ENCODE measurements at places on chromosomes 2 and 18.

DNA sequence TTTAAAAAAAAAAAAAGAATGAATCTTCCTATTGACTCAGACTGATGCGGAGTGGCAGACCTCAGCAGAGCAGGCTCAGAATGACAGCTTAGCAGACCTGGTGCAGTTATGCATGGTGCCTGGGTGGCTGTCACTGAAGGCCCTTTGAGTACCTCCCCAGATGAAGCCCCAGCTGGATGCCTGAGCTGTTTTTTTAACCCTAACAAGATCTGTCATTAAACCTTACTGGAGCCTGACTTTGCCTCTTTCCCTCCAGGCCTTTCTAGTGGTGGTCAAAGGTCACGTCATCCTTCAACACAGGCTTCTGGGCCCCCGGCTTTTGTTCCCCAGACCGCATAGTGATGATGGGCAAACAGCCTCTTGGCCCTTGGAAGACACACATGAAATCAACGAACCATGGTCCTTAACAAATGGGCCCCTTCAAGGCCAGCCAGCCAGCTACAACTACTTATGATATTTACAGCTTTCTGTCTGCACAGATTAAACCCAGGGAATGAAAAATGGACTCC is 138.3 kb upstream of the CYP1B1 start:
- DNase-seq, result no peak

- DNase-seq, result peak; percentile 65
These were observed 73.8 kb downstream of the HDAC4 start for GRCh38 chr2:239326831-239327535.

GRCh38 chr2:2839782-2840531 is 508.9 kb upstream of the MYT1L start:
- DNase-seq, result no peak

DNA sequence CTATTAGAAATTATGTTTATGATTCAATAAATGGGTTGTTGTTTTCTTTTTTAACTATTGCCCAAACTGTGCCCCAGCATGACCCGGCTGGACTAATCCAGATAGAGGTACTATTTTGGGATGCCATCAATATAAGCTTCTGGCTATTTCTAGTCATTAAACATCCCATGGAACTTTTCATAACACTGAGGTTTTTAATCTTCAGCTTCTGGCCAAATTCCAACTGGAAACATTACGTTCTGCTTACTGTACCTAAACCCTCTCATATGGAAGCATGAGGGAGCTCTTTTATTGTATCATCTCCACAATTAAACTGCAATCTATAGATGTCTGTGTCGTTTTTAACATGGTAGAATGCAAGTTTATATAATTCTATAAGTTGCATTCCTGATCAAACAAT is 674.7 kb downstream of the ARHGAP15 start:
- DNase-seq, result no peak

DNA sequence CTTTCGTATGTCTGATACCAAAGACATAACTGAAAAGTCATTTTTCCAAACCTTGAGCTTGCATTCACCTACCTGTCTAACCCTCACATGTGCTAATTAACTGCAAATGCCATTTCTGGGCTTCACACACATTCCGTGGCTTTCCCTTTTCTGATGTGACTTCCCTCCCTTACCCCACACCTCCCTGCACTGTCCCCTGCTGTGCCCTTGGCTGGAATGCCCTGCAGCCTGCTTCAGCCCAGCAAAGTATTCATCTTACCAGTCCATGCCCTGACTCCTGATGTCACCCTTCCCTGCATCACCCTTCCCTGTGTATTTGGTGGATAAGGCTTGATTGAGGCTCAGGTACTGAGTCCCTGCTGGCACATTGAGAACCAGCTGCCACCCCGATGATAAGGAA is 12.2 kb downstream of the RETSAT start:
- no peak for DNase-seq

DNA sequence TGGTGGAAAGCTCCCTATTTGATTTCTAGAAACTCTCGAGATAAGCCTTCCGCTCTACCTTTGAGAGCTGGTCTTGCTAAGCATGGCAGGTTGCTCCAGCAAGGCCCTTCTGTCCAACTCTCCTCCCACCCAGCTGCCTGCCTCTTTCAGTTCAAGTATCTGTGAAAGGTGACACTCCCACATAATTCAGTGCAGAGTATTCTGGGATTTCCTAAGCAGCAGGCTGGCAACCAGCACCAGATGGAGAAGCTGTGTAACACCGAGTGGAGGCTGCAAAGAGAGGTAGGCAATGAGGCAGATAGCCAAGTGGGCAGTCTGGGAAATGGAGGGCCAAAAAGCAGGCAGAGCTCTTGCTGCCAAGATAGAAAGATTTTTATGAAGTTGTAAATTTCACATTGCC is 88.4 kb upstream of the CAVIN2 start:
- no peak for DNase-seq

- no peak for DNase-seq
These were observed 43.0 kb downstream of the E2F6 start for GRCh38 chr2:11422901-11423435.

- DNase-seq, result no peak
These were observed 293.7 kb downstream of the DYSF start for GRCh38 chr2:71746946-71747501.

DNA sequence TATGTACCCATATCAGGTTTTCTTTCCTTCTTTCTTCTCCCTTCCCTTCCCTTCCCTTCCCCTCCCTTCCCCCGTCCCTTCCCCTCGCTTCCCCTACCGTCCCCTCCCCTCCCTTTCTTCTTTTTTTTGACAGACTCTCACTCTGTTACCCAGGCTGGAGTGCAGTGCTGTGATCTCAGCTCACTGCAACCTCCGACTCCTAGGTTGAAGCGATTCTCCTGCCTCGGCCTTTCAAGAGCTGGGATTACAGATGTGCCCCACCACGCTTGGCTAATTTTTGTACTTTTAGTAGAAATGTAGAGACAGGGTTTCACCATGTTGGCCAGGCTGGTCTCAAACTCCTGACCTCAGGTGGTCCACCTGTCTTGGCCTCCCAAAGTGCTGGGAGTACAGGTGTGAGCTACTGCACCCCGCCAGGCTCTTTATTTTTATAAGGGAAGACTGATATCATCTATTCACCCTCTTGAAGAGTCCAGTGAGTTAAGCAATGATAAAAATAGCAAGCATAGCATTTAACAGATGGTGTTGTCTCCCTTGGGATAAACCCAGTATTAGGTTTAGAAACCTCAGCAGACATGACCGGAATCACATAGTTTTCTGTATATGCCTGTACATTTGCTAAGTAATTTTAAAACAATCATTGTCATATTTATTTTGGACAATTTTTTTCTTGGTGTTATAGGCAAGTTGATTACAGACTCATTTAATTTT is 888.4 kb downstream of the TRIB2 start:
- DNase-seq, result no peak

GRCh38 chr2:48482769-48483168 is 47.2 kb upstream of the STON1 start:
- no peak for DNase-seq

GRCh38 chr2:106107509-106108131 is 86.5 kb downstream of the UXS1 start:
- no peak for DNase-seq

GRCh38 chr2:122098306-122098705 is 342.9 kb downstream of the TSN start:
- DNase-seq, result no peak

DNA sequence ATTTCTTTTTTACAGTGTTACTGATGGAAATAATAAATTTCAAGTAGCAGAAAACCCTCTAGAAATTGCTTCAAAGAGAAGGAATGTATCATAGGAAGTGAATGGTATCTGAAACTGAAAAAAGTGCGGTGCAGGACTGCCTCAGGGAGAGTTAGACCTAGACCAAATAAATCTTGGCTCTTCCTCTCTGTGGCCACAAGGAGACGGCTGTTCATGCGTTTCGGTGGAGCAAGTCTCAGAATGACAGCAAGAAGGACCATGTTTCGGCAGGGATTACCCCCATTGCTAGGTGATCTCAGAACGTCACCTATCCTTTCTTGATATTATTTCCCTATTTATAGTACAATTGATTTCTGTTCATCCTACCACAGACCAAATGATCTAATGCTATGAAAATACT is 522.3 kb downstream of the SOX11 start:
- DNase-seq, result no peak

DNA sequence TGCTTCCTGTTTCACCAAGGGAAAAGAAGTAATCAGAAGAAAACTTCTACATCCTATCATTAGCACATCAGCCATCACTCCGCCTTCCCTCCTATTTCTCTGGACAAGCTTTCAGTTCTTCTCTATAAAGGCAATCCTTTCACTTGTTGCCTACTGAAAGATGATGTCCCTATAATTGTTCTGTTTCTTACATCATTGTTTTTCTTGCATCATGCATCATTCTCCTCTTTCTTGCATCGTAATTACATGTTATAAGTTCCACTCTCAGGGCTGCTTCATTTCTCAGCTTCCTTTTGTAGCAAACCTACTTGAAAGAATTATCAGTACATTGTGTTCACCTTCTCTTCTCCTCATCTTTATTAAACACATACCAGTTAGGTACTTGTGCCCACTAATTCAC is 7.2 kb downstream of the SLC30A6 start:
- DNase-seq, result no peak

- no peak for DNase-seq
These were observed 84.3 kb upstream of the LTBP1 start for GRCh38 chr2:32862269-32863055.

- no peak for DNase-seq
These were observed 45.0 kb upstream of the RIT2 start for GRCh38 chr18:43160509-43160908.

- no peak for DNase-seq
These were observed 2.8 kb upstream of the TANC1 start for GRCh38 chr2:158965641-158966040.

GRCh38 chr2:27663285-27664153 is at the start of the genes SLC4A1AP and SUPT7L:
TSS of gene SLC4A1AP (plus strand) at chr2:27663889. CDS start at chr2:27663915, 26 bp downstream.
TSS of gene SUPT7L (minus strand) at chr2:27663614. CDS start at chr2:27662192, 1,422 bp downstream.
- DNase-seq, result peak; percentile 61

DNA sequence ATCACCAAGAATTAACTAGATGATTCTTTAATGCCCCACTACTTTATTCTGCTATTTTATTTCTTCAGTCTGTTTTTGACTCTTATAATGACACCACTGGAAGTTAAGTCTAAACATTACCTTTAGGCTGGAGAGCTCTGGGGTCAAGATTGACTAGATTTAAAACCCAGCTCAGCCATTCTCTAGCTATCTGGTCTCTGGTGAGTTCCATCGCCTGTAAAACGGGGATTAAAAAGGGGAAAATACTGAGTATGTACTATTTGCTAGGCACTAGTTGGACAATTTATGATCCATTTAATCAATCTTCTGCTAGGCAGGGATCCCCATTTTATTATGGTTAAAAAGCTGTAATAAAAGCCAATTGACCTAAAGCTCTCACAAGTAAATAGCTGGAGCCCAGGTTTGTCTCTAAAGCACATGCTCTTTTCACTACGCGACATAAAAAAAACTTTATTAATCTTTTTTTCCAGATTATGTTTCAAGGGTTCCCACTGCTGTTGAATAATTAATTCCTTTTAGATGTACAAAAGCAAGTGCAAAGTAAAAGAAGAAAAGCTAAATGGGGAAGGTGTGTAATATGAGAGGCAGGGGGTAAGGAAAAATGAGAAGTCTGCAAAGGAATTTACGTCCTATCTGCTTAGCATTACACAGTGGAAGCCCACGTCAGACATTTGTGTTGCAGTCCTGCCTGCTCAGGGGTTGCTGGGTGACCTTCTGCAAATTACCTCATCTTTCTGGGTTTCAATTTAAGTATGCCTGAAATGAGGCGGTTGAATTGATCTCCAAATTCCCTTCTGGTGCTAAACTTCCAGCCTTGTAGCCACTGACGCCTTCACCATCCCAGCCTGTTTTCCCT is 918 bp upstream of the NABP1 start:
- peak; percentile 74 for DNase-seq

GRCh38 chr2:160561551-160562295 is 68.1 kb upstream of the RBMS1 start:
- DNase-seq, result no peak

DNA sequence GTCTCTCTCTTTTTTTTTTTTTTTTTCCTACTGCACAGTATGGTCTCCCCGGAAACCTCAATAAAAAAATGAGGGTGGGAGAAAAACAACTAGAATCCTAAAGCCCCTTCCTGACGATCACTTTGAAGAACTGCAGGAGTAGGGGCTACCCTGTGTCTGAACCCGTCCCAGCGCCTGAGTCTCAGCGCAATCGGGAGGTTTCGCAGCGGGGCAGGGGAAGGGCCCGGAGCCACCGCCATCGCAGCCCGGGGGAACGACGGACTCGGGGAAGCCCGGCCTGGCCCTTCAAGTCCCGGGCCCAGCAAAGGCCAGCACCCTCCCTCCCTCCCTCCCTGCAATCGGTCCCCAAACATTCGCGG is 411 bp downstream of the NARS1 start:
- DNase-seq, result no peak

DNA sequence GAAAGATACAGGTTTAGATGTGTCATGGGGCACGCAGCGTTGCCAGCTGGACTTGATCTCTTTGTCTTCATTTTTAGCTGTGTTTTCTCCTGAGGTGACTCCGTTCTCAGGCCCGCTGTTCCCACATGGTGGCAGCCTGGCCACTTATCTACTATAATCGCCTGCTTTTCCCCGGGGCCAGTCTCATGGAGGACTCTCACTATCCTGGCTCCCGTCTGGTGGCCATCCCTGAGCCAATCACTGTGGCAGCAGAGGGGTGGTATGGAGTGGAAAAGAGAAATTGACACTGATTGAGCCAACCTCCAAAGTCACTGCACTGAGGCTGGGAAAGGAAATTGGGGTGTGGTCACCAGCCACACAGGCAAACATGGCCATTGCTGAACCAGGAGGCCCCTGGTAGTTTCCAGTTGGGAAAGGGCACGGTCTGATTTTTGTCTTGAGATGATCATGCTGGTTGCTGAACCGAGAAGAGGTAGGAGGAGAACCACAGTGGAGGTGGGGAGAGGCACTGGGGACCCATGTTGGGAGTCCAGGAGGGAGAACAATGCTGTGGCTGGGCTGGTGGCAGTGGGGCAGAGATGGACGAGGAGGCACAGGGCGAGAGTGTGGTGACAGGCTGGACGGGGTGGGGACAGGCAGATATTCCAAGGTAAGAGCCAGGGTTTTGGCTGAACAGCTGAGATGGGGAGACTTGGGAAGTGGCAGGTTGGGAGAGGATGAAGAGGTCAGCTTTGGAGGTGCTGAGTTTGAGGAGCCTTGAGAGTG is 45.6 kb downstream of the KCNIP3 start:
- no peak for DNase-seq

- no peak for DNase-seq
These were observed 160.7 kb upstream of the EPAS1 start for GRCh38 chr2:46136481-46136880.

- no peak for DNase-seq
These were observed 185.1 kb upstream of the LHCGR start for GRCh38 chr2:48940606-48941005.

GRCh38 chr18:75111760-75112159 is 97.2 kb downstream of the PTGR3 start:
- DNase-seq, result no peak

DNA sequence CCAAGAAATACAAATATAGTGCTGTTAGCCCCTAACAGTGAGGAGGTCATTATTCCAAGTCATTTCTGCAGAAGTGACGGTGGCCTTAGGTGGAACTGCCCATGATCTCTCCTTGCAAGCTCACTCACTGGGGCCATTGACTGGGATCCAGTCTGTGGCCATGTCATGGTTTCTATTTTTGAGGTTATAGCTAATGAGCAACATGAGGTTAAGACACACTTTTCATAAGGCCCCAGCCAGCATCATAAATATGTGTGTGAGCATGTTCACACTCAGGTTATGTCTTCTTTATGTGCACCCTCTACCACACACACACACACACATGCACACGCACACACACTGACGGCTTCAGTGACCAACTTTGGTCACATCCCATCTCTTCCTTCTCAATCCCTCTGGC is 484 bp downstream of the AFF3 start:
- DNase-seq, result no peak

Measured in kidney epithelial cell (primary cell).